ENCODE measurements at places on chromosomes 1 and 21.
A peak's percentile ranks its signal among the peaks of the same experiment; 100 is the strongest.

- DNase-seq = peak; percentile 13
These were observed 112.6 kb downstream of the ADAMTS1 start for GRCh38 chr21:26732432-26733221.

GRCh38 chr1:32798191-32798590, 19.0 kb downstream of the YARS1 start:
- no peak for DNase-seq

DNA sequence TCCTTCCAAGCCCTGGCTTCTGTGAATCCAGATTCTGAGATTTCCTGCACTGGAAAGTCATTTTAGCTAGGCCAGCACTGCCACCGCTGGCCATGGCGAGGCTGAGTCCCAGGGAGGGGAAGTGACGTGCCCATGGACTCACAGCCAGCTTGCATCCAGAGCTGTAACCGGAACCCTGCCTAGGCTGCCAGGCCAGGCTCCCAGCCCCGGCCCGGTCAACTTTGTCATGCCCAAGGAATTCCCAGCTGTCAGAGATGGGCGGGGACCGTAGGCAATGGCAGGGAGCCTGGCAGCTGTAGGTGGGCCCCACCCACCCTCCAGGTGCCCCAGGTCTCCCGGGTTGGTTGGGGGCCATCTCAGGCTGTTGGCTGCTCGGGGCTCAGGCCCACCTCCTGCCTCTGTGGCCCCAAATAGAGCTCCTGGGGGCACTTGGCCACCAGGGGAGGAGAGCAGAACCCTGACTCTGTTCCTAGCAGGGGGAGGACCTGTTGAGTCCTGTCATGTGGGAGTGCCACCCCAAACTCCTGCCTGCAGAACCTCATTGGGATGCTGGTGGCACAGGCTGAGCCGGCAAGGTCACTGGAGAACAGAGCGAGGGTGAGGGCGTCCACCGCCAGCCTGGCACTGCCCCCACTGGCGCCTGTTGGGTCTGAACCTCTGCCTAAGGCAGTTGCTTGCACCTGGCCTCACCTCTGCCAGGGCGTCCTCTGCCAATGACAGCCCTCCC, 57.8 kb downstream of the FOXO6 start:
- peak; percentile 65 for DNase-seq

GRCh38 chr1:221159608-221160007, 280.4 kb downstream of the HLX start:
- no peak for DNase-seq

DNA sequence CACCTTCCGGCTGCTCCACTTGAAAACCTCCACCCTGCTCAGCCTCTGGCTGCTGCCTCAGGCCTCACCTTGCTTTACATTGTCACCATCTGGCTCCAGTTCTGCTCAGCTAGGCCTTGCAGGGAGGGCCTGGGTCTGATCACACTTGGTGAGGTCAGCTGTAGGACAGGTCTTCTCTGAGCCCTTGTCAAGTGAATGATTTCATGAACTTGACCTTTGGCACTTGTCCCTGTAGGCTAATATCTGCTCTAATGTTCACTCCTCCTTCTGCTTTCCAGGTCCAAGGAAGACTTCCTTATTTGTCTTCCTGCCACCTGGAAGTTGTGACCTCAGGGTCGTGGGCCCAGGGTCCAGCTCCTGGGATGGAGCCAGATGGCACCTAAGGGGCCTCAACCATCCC, 41.4 kb downstream of the PTPRF start:
- no peak for DNase-seq

DNA sequence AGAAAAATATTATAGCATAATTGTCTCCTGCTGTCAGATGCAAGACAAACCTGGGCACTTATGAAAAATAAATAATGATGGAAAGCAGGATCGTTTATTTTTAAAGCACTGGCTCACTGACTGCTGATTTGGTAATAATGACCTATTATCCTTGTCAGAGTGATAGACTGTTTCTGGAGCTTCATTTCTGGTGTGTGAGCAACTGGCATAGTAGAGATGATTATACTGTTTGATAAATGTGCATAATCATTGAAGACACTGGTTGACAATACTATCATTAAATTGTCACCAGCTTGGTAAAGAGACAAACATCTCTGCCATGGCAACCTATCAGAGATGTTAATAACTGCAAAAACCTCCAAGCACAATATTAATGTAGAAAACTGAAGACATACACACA, 179.9 kb upstream of the ZNF644 start:
- DNase-seq = no peak

- DNase-seq = no peak
These were observed 39.7 kb downstream of the LACTBL1 start for GRCh38 chr1:22932803-22933470.

DNA sequence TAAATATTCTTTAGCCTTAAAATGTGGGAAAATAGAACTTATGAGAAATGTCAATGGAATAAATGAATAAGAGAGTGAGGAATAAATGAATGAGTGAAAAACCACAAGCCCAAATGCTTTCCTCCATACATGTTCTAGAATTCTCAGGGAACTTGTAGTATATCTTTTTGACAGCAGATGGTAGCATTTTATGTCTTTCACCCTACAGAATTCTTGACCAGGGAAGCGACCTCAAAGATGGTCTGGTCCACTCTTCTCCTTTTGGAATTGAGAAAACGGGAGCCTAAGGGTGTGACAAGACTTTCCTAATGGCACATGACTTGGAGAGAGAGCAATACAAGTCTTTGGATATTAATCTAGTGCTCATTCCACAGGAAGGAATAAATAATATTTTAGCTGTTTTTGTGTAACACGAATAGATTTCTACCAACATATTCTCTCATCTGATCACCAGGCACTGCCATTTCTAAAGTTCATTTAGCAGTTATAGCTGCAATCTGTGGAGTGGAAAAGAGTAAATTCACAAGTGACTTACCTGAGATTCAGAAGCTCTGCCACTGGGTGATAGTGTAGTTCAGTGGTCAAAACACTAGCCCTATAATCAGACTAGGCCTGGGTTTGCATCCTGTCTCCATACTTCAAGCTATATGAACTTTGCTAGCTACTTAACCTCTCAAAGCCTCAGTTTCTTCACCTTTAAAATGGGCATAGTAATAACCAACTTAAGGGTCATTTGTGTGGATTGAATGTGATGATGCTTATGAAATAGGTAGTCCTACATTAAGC, 15.0 kb upstream of the F5 start:
- DNase-seq = no peak

DNA sequence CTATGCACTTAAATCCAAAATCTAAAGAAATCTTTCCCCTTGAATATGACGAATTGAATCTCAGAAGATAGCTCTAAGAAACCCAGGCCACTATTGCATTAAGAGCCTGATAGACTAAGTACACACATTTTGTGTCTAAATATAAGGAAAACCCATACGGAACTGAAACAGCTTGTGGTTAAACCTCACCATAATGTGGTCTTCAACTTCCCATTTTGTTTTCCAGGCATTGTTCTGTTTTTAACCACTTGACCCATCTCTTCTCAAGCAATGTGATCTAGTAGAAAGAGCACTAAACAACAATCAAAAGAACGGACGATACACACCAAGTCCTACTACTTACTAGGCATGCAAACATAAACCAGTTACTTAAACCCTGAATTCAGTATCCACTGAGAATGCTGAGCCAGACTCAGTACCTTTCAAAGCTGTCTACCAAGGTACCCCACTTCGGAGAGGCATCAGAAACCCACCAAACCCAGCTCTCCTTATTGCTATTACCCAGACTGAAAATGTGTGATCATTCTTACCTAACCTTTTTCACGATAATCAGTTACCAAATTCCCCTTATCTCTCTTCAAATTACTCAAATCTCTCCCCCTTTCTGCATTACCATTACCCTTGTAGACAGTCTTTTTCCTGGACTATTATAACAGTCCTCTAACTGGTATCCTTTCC, 12.8 kb downstream of the OTUD7B start:
- DNase-seq = no peak

DNA sequence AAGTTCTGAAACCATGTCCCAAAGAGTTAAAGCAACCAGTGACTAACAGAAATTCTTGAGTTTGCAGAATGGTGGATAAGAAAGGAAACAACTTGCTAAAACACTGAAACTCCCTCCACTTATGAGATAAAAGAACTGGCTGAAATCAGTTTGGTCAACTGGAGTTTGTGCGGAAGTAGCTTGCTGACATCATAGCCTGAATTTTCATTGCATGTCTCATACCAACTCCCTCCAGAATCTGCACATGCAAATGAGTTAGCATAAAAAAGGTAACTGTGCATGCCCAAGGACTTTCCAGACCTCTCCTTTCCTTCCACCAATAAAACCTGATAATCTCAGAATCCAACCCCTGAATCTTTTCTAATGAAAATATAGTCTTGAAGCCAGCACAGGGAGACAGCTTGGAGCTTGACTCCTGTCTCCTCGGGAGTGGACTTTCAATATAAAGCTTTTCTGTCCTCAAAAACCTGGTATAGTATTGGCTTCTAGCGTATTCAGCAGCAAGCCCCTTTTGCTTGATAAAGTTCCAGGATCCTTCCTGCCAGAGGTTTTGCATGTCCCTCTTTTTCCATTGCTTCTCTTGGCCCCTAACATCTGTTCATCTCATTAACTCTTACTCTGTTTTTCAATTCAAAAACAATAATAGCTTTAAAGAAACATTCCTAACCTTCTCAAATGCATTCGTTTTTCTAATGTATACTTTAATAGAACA, 785.8 kb upstream of the ADGRL4 start:
- DNase-seq = peak; percentile 4

DNA sequence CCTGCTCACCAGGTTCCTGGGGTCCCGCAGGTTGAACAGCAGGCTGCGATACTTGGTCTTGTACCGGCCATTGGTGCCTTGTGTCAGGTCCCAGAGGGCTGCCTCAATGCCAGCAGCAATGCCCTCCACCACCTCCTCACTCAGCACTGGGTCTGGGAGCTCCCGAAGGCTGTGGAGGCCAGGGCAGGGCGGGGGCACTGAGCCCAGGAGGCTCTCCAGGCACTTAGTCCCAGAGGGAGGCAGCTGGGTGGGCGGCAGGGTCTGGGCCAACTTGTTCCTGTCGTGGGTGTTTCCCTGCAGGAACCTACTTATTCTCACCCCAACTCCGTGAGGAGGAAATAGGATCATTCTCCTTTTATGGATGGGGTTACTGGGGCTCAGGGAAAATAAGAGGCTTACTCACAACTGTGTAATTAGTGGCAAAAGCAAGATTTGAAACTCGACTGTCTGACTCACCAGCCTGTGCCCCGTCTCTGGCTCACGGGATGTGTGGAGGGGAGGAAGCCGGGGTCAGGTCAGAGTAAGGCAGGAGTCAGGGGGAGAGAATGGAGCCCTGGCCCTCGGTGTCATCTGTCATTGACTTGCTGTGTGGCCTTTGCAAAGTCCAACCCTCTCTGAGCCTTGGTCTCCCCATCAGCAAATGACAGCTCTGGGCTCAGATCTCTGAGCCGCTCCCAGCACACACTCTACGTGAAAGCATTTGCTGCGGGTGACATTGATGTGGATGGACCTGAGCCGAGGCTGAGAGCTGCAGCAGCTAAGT, 17.2 kb downstream of the SPOCD1 start:
- peak; percentile 75 for DNase-seq

GRCh38 chr1:175152006-175152652, 40.4 kb downstream of the KIAA0040 start:
- DNase-seq = no peak

DNA sequence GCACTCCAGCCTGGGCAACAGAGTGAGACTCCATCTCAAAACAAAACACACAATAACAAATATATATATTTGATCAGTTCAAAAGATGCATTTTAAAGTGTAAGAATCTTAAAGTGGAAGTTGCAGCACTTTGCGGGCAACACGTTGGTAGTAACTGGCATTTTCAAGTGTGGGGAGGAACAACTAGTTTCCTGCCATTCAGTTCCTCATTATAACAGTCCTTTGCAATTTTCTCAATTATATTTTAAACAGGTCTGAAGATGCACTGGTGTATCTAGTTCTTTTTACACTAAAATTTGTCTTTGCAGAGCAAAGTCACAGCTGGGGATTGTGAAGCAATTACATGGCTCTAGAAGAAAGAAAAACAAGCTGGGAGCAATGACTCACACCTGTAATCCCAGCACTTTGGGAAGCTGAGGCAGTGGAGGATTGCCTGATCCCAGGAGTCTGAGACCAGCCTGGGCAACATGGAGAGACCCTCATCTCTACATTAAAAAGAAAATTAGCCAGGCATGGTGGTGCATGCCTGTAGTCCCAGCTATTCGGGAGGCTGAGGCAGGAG, 25.3 kb downstream of the RRAGC start:
- no peak for DNase-seq

DNA sequence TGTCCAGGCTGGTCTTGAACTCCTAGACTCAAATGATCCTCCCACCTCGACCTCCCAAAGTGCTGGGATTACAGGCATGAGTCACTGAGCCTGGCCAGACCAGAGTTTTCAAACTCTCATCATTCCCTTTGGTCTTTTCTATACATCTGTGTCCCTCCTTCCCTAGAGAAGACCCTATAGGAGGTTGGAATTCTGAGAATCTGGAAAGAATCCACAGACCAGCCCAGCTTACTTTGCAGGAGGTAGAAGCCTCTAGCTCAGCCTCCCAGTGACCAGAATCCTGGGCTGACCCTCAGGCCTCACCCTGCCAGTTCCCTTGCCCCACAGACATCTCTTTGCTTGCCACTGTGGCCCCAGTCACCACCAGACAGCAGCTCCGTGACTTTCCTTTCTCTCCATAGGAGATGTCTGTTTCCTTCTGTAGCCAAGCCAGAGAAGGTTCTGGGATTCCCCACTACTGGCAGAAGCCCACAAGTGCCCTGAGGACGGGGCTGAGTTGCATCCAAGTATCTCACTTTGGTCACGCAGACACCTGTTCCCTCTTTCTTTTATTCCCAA, 34.7 kb upstream of the KHDRBS1 start:
- no peak for DNase-seq
